Heart right ventricle (tissue), 16 donors: ENCODE measurements at places on chromosomes 7 and 10. TPM values are rescaled to one million over a fixed set of nuclear protein-coding genes. Genes with fewer than 3 reads are reported as not detected.

DNA sequence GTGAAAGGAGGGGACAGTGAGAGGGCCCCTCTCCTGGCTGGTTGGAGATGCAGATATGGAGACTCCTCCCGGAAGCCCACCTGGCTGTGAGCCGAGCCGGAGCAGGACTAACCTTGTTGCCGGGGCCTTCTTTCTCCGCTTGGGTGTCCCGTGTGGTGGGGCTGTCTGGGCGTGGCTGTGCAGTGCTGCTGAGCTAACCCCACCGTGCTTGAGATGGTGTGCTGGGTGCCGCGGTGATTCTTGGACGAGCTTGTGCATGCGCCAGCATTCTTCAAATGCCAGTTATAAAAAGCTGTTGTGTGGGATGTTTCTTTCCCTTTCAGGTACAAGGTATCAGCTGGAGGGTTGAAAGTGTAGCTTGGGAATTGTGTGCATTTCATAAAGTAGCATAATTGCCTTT, 48.8 kb downstream of the DAGLB start:
- DNase-seq, result peak; percentile 35
- H3K4me1 ChIP-seq, result peaks cover 22% of the 10 kb centered on the region
- H3K27me3 ChIP-seq, result no peaks in the 10 kb centered on the region
- H3K4me3 ChIP-seq, result no peak overlapping the region
- H3K36me3 ChIP-seq, result peaks cover 23% of the 10 kb centered on the region

GRCh38 chr10:116877391-116877790, 28.1 kb downstream of the ENO4 start:
- peaks cover 11% of the 10 kb centered on the region for H3K27me3 ChIP-seq
- no peaks in the 10 kb centered on the region for H3K36me3 ChIP-seq
- H3K27ac ChIP-seq, result no peak overlapping the region
- H3K4me3 ChIP-seq, result no peak overlapping the region

LRIT1 gene
- 0.17 TPM for total RNA-seq

- DNase-seq, result no peak
- H3K27me3 ChIP-seq, result no peaks in the 10 kb centered on the region
- H3K27ac ChIP-seq, result no peak overlapping the region
Observed at GRCh38 chr7:143369678-143370651, 7.5 kb upstream of the FAM131B start.

- H3K27ac ChIP-seq, result no peak overlapping the region
- H3K36me3 ChIP-seq, result no peaks in the 10 kb centered on the region
- DNase-seq, result no peak
- no peak overlapping the region for H3K4me3 ChIP-seq
Observed at GRCh38 chr10:71380841-71381240, 15.9 kb upstream of the CDH23 start.

DNA sequence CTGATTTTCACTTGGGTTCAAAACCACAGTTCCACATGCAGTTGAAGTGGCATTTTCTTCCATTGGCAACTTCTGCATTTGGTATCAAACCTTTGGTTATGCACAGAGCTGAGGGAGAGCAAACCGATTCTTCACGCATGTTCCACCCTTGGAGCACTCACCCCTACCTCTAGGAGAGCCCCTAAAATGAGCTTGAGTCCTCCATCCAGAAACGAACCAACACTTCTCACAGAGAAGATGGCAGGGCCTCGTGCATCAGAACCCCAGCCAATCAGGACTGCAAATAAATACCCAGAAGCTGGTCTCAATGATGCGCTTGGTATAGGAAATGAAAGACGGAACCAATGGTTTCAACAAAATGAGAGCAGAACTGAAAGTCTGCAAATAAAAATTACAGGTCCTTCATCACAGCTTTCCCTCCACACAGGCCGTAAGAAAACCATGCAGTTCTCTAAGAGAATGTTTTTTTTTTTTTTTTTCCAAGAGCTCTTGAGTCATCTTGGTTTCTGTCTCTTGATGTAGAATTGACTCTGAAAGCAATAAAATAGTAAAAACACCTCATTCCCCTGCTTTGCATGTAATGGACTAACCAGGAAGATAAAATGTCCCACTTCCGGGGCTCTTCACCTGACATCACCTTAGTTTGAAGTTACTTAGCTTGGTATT, 23.9 kb downstream of the KLF6 start:
- no peaks in the 10 kb centered on the region for H3K27me3 ChIP-seq
- H3K4me1 ChIP-seq, result peaks cover 34% of the 10 kb centered on the region
- no peaks in the 10 kb centered on the region for H3K36me3 ChIP-seq
- no peak overlapping the region for H3K4me3 ChIP-seq
- no peak overlapping the region for H3K27ac ChIP-seq
- DNase-seq, result no peak

- H3K27ac ChIP-seq, result no peak overlapping the region
- H3K27me3 ChIP-seq, result no peaks in the 10 kb centered on the region
- H3K36me3 ChIP-seq, result no peaks in the 10 kb centered on the region
- H3K4me1 ChIP-seq, result no peaks in the 10 kb centered on the region
- no peak for DNase-seq
Observed at GRCh38 chr7:141891336-141891735, 24.9 kb upstream of the OR9A4 start.

- peaks cover 7% of the 10 kb centered on the region for H3K4me1 ChIP-seq
- no peak overlapping the region for H3K27ac ChIP-seq
- H3K4me3 ChIP-seq, result no peak overlapping the region
- no peaks in the 10 kb centered on the region for H3K27me3 ChIP-seq
- H3K36me3 ChIP-seq, result no peaks in the 10 kb centered on the region
Observed at GRCh38 chr10:92156874-92157773, 133.8 kb downstream of the CPEB3 start.

GRCh38 chr7:101081432-101081831, 3.8 kb upstream of the TRIM56 start:
- no peaks in the 10 kb centered on the region for H3K36me3 ChIP-seq
- peaks cover 18% of the 10 kb centered on the region for H3K4me1 ChIP-seq
- no peak for DNase-seq
- H3K27me3 ChIP-seq, result no peaks in the 10 kb centered on the region
- H3K4me3 ChIP-seq, result no peak overlapping the region
- no peak overlapping the region for H3K27ac ChIP-seq

CACNB2 gene
- 71.1 TPM for total RNA-seq

DNA sequence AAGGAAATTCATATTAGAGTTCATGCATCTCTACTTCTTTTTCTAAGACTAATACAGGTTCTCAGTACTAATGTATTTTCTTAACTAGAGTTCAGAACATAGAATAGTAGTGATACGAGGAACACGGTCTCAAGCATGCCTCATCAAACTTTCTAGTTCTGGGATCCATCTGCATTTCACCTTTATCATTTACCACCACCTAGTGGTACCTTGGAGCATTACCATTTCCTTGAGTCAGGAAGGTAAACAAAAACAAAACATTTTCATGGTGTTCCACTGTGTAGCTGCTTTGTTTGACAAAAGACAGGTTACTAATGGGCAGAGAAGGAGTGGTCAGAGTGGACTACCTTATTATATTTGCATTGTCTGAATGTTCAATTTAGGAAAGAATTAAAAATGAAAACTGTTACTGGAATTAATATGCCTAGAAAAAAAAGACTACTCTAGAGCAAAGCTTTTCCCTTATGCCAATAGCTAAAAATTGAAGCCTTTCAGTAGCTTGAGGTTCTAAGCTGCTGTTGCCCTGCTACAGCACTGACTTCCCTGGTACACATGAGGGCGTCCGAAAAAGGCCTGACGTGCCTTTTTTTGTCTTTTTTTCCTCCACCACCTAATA, 44.5 kb downstream of the STARD3NL start:
- H3K4me1 ChIP-seq, result no peaks in the 10 kb centered on the region
- H3K36me3 ChIP-seq, result peaks cover 29% of the 10 kb centered on the region
- no peak overlapping the region for H3K27ac ChIP-seq
- DNase-seq, result peak; percentile 36

DNA sequence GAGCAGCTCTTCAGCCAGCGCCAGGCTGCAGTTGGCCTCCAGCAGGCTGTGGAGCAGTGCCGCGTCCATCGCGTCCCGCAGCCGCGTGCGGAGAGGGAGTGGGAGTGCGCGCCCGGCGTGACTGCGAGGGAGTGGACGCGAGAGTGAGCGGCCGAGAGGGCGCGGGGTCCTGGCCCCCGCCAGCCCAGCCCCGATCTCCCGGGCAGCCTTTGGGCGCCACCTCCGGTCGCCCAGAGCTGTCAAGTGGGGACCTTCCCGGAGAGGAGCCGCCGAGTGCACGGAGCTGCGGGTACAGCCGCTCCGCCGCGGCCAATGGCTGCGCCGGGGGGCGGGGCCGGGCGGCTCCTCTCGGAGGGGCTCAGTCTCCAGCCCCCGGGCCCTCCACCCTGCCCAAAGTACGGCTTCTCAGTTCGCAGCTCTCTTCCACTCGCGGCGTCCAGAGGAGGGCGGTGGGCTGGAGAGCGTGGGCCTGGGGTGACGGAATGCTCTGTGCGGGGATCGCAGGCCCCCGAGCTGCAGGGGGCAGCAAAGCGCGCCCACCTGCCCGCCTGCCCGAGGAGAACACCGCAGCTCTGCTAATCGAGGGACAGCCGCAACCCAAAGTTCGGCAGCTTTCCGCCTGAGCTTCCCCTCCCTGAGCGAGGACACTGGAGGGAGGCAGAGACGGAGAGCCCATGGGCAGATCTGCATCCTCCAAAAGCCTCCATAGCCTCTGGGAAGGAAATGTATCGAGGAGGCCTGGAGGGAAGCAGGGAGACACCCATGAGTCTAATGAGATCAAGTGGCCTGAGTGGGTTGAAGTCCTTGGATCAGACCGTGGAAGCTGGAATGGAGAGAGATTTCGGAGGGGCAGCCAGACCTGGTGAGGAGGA, at the start of gene CRHR2:
CRHR2 (minus strand) TSS at position 245 of the 872 bp plus-strand sequence; CDS start at position 69, 176 bp downstream.
- peaks cover 73% of the 10 kb centered on the region for H3K27me3 ChIP-seq
- peak within 1 kb of the TSS; percentile 52 for H3K4me3 ChIP-seq
- H3K4me1 ChIP-seq, result peaks cover 2% of the 10 kb centered on the region
- peak; percentile 19 for DNase-seq
- H3K27ac ChIP-seq, result peak within 1 kb of the TSS; percentile 32
- H3K36me3 ChIP-seq, result no peaks in the 10 kb centered on the region

- H3K36me3 ChIP-seq, result no peaks in the 10 kb centered on the region
- no peaks in the 10 kb centered on the region for H3K4me1 ChIP-seq
- H3K4me3 ChIP-seq, result no peak overlapping the region
- no peak for DNase-seq
- no peak overlapping the region for H3K27ac ChIP-seq
- H3K27me3 ChIP-seq, result no peaks in the 10 kb centered on the region
Observed at GRCh38 chr10:130771491-130771946, 540.0 kb downstream of the TCERG1L start.

PDZD7 gene
- total RNA-seq, result 0.22 TPM

GRCh38 chr7:75623390-75624133, 115.2 kb downstream of the HIP1 start:
- H3K4me1 ChIP-seq, result peaks cover 13% of the 10 kb centered on the region
- H3K27ac ChIP-seq, result peak overlapping the region; percentile 36
- H3K27me3 ChIP-seq, result no peaks in the 10 kb centered on the region
- no peak for DNase-seq
- H3K36me3 ChIP-seq, result peaks cover 5% of the 10 kb centered on the region

- H3K27ac ChIP-seq, result peak overlapping the region; percentile 13
- H3K27me3 ChIP-seq, result no peaks in the 10 kb centered on the region
- H3K4me3 ChIP-seq, result no peak overlapping the region
- H3K4me1 ChIP-seq, result peaks cover 53% of the 10 kb centered on the region
- peak; percentile 29 for DNase-seq
Observed at GRCh38 chr10:31152421-31153135, 120.9 kb upstream of the ZNF438 start.

AGBL3 gene
- 0.64 TPM for total RNA-seq

PPP1R17 gene
- not detected for total RNA-seq

- no peaks in the 10 kb centered on the region for H3K27me3 ChIP-seq
- H3K36me3 ChIP-seq, result no peaks in the 10 kb centered on the region
- peak overlapping the region; percentile 71 for H3K27ac ChIP-seq
- DNase-seq, result no peak
- peaks cover 66% of the 10 kb centered on the region for H3K4me1 ChIP-seq
Observed at GRCh38 chr10:114540236-114540635, 117.8 kb downstream of the ABLIM1 start.

DNAJC2 gene
- 13.8 TPM for total RNA-seq

GRCh38 chr7:64640504-64640903, 25.4 kb upstream of the ZNF107 start:
- H3K4me1 ChIP-seq, result no peaks in the 10 kb centered on the region
- H3K4me3 ChIP-seq, result no peak overlapping the region
- H3K27me3 ChIP-seq, result no peaks in the 10 kb centered on the region
- no peak for DNase-seq
- H3K36me3 ChIP-seq, result no peaks in the 10 kb centered on the region

DNA sequence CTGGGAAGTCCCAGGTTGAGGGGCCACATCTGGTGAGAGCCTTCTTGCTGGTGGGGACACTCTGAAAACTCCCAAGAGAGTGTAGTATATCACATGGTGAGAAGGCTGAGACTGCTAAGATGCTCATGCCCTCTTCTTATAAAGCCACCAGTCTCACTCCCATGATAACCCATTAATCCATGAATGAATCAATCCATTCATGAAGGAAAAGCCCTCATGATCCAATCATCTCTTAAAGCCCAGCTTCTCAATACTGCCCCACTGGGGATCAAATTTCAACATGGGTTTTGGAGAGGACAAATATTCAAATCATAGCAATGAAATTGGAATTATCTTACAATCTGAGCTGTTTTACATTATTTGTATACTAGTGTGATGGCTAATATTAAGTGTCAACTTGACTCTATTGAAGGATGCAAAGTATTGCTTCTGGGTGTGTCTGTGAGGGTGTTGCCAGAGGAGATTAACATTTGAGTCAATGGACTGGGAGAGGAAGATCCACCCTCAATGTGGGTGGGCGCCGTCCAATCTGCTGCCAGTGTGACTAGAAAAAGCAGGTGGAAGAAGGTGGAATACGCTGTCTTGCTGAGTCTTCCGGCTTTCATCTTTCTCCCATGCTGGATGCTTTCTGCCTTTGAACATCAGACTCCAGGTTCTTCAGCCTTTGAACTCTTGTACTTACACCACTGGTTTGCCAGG, 14.3 kb upstream of the UBE2D1 start:
- H3K27ac ChIP-seq, result no peak overlapping the region
- H3K4me1 ChIP-seq, result no peaks in the 10 kb centered on the region
- H3K27me3 ChIP-seq, result no peaks in the 10 kb centered on the region
- no peak overlapping the region for H3K4me3 ChIP-seq
- no peaks in the 10 kb centered on the region for H3K36me3 ChIP-seq
- DNase-seq, result no peak
